ENCODE measurements at places on chromosomes 11 and 22.

GRCh38 chr11:61091373-61092279, 10.7 kb upstream of the CD5 start:
- no peak for DNase-seq

DNA sequence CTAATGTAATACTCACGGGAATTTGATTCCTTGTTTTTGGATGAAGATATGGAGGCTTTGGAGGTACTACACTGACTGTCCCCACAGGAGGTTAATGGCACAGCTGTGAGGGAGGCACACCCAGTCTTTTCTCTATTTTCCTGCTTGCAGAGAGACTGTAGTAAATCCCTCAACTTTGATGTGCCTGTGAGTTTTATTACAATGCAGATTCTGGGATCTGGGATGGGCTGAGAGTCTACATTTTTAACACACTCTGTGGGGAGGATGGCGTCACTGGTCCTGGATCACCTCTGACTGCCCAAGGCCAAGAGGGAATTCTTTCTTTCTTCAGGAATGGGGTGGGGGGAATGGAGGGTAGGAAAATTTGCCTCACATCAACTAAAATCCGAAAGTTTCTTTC, 80.2 kb upstream of the NTM start:
- no peak for DNase-seq

DNA sequence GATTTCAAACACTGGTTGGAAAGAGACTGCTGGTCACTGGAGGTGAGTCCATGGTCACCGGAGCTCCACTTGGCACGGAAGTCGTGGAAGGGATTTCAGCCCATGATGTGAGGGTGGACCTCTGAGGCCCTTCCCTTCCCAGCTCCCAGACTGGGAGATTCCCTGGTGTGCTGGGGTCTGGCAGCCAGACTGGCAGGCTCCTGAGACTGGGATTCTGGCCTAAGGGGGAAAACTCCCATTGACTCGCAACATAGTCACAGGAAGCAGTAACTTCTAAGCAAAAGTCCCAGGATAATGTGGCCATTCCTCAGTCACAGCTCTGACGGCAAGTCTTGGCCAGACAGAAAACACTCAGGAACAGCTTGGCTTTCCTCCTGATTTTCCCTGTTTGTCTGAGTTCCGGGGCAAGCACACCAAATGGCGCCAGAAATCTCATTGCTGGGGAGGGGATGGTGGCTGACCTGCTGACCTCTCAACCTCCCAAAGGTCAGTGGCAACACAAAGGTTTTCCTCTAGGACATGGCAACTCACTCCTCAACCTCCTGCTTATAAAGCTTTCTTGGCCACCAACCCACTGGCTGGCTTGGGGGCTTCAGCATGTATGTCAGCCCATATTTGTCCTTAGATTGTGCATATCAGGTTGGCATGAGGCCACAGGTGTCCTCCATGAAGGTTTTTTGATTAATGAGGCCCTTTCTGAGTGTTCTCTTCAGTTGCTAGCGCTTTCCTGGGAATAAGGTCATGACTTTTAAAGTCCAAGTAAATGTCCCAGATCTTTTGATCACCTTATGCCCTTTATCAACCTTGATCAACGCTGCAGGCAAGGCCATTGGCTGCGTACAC, 99.5 kb downstream of the CCDC81 start:
- DNase-seq, result no peak

- DNase-seq, result no peak
Observed at GRCh38 chr22:48662476-48663135, 1165.1 kb downstream of the BRD1 start.

DNA sequence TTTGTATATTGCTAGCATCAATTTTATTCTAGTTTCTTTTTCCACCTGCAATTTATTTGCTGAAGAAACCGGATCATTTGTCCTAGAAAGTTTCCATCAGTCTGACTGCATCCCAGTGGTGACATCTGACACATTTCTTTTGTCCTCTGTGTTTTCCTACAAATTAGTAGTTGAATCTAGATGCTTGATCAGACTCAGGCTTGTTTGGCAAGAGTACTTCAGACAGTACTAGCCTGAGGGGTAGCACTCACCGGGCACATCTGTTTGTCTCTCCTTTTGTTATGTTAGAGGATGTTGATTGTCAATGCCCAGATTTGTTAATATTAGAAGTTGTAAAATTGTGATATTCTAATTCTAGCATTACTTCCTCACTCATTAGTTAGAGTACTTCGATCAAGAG, 204.8 kb downstream of the SWAP70 start:
- DNase-seq, result no peak

Data from putamen (tissue), 1 donor.